ENCODE measurements at places on chromosomes 2 and 18.

DNA sequence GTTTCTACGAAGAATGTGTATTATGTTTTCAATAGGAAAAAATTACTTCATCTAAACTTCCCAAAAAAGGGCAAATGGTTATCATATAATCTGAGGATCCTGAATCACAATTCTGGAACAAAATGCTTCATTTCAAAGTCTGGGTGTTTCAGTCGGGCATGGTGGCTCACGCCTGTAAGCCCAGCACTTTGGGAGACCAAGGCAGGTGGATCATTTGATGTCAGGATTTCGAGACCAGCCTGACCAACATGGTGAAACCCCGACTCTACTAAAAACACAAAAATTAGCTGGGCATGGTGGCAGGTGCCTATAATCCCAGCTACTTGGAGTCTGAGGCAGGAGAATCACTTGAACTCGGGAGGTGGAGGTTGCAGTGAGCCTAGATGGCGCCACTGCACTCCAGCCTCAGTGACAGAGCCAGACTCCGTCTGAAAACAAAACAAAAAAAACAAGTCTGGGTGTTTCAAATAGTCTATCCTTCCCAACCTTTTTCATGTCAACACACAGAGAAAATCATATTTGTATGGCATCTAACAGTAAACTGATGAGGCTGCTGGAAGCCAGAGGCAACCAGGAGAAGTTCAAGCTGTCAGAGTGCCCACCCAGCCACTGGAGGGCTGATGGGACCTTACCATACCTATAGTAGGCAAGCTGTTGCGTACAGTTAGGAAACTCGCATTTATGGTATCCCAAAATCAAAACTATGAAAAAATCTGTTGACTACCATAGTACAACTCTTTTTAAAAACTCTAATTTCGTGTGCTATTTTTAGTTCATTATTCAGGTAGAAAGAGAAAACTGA lies 14.6 kb downstream of the NBAS start:
- peak; percentile 24 for DNase-seq

GRCh38 chr2:5190023-5190422 lies 502.2 kb upstream of the SOX11 start:
- DNase-seq, result no peak

DNA sequence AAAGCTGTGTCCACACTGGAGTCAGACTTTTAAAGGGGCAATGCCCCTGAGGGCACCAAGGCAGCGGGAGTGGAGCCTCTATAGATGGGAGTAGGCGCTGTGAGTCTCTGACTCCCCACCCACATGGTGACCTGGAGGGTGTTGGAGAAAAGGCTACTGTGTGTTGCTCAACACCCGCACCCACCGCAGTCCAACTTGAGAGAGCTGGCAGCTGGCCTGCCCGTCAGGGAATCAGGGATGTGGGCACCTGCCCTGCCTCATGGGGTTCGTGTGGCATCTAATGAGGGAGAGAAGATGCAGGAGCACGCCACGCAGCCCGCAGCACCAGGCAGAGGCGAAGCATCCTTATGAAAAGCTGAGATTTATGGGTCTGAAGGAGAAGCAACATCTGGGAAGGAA lies 84.2 kb downstream of the KLHL29 start:
- DNase-seq, result no peak

- DNase-seq, result no peak
These were observed 48.8 kb downstream of the THUMPD2 start for GRCh38 chr2:39730276-39730675.

- DNase-seq, result no peak
These were observed 117.5 kb downstream of the EPHA4 start for GRCh38 chr2:221454459-221455105.

- peak; percentile 65 for DNase-seq
These were observed 3.1 kb upstream of the MATN3 start for GRCh38 chr2:20015482-20016083.

GRCh38 chr2:98357849-98358248 lies 11.6 kb downstream of the CNGA3 start:
- DNase-seq, result no peak

- DNase-seq, result no peak
These were observed 70.2 kb upstream of the LYPD1 start for GRCh38 chr2:132740081-132740720.

- DNase-seq, result no peak
These were observed 36.7 kb downstream of the EMX1 start for GRCh38 chr2:72953976-72954375.

DNA sequence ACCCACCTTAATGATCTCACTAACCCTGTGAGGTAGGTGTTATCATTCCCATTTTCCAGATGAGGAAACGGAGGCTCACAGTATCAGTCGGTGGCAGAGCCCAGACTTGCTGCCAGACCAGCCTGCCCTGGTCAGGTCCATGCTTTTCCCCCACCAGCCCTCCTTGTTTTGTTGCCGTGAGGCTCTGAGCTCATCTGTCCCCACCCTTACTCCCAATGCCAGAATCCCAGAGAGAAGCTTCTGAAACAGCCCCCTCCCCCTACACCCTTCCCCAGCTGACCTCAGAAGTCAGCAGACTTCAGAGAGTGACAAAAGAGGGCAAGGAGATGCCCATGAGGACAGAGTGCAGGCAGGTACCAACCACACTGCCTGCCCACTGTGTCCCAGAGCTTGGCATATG lies 20.8 kb upstream of the TNS1 start:
- DNase-seq, result no peak

- peak; percentile 73 for DNase-seq
These were observed 577 bp upstream of the TANC1 start for GRCh38 chr2:158967731-158968395.

DNA sequence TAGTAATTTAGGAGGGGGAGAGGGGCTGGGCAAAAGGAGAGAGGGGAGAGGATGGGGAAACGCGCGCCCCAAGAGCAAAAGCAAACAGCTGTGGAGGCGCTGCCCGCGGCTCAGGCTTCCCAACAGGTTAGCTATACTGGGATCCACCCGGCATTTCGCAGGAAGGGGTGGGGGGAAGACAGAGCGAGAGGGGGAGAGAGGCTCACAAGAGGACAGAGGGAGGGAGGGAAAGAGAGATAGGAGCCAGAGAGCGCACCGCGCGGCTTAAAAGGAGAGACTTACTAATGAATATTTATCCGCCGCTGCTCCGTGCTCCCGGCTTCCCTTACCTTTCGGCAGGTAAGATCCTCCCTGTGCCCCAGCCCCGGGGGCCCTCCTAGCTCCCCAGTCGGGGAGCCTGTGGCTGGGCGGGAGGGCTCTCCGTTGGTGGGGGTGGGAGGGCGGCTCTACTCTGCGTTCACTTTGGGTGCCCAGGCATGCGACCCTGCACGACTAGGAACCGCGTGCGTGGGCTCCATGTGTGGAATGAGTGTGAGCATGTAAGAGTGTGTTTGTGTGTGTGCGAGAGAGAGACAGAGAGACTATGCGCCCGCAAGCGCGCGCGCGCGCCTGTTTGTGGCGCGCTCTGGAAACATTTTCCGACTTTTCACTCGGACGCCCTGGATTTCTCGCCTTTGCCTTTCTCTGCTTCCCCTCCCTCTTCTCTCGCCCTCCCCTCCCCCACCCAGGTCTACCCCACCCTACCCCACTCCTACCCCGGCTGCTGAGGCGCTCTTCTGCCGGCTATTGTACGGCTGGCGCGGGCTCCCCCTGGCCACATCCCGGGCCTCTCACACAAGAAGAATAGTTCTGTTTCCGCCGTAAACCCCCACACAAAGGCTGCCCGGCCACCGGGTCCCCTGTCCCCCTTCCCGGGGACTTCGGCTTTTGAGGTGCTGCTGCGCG lies 7.2 kb upstream of the SIX3 start:
- peak; percentile 74 for DNase-seq

DNA sequence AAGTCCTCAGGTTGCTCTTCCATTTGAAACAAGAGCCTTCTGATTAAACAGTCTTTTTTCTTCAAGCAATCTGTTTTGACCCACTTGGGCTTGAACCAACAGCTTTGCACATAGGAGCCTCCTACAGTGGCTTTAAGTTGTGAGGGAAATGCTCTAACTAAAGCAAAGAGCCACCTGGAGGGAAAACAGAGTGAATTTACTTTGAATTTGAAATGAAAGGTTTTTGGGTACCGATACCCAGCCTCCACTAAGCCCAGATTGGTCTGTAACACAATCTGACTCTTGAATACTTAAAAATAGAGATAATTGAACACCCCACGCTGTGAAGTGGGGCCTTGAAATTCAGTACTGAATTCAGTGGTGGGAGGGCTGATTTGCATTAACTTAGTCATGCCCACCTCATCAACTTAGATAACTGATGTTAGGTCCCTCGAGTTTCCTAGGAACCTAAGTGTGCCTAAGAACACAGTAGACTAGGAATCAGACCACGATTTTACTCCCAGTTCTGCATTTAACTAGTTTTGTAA lies 56.3 kb upstream of the ACVR1C start:
- no peak for DNase-seq

- no peak for DNase-seq
These were observed 154.1 kb downstream of the SMAD7 start for GRCh38 chr18:48796491-48797205.

DNA sequence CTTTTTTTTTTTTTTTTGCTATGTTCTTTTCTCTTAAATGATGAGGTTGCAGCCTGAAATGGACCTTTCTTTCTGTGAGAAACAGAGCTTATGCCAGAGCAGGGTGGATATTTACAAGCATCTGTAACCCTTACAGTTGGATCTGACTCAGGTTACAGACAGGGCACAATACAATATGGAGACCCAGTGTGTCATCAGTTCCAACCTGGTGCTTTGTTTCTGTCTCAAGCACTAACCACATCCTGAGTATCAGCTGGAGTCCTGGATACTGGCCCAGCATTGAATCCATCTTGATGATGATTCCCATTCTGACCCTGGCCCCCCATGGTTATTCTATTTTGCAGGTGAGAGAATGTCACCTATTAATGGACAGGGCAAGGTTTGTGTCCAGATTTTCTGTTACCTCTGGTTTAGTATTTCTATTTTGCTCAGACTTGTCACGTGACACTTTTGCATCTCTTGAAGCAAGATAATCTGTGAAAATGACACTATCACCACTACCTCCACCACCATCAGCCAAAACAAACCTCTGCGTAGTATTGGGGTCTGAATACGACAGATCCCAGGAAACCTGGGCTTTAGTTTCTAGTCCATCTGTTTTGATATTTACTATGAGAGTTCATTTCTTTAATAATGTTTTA lies 174.0 kb downstream of the CCDC85A start:
- DNase-seq, result no peak

DNA sequence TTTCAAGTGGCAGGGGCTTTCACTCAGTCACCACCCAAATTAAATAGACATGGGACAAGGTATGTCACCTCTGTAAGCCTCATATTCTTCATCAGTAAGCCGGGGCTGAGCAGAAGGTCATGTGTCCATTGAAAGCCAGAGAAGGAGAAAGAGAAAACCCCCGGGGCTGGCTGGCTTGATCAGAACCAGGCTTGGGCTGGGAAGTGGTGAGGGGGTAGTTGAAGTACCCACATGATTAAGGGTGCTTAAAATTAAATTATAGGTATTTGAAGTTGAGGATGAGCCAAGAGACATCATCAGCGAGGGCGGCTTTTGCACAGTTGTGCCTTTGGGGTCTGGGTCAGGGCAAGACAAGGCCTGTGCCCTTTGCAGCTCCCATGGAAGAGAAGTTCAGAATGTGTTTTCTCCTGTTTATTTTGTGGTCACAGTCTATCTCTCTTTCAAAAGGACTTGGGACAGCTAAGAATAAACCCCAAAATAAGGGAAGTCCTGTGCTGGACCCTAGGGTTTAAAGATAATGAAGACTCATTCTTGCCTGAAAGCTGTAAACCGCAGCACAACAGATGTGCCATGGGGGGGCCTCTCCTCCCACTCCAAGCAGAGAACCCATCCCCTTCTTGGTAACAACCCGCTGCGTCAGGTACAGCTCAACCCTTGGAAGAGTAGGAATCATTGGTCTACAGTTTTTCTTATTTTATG lies 10.7 kb downstream of the DBI start:
- peak; percentile 94 for DNase-seq

- no peak for DNase-seq
These were observed 22.5 kb upstream of the MTA3 start for GRCh38 chr2:42545841-42546390.

DNA sequence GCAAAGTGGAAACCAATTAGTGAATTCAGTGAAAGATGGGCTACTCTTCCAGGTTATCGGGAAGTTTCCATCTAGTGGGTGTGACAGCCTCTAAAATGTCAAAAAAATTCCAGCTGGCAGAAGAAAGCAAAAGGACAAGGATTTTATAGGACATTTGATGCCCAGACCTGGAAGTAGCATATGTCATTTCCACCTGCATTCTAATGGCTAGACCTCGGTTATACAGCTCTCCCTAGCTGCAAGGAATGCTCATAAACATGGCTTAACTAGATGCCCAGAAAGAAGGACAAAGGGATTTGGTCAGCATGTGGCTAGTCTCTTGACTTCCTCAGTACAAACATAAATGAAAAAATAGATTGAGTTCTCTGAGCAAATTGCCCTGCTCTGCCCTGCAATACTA lies 215.4 kb downstream of the NYAP2 start:
- no peak for DNase-seq

DNA sequence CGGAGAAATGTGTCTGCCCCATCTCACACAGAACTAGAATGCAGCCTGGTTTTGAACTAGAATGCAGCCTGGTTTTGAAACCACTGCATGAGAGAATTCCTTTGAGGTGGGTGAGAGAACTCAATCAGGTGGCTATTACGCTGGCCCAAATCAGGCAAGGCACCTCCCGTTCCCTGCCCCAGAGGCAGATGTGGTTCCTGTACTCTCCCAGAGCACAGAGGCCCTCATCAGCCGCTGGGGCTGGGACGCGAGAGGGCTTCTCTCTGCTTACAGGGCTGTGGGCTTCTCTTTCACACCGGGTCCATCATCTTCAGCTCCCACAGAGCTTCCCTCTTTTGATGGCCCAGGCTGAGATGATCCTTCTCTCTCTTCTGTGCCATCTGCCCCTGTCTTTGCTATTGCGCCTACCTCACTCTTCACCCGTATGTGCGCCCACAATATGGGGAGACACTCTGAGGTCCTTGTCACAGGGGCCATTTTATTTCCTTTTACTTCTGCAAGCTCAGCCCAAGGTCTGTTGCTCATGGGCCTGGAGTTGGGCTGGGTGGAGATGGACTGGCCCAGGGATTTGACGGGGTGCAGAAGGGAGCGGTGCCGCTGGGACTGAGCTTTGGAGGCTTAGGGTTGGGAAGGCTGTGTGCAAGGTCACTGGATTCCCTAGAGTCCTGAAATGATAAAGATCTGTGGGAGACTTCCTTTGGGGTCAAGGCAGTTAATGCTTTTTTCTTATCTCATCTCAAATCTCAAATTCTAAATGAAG lies 84.4 kb upstream of the HS6ST1 start:
- peak; percentile 25 for DNase-seq

GRCh38 chr18:23405636-23406035 lies 47.5 kb upstream of the RIOK3 start:
- no peak for DNase-seq

- no peak for DNase-seq
These were observed 29.3 kb upstream of the FOXI3 start for GRCh38 chr2:88481691-88482336.

- DNase-seq, result no peak
These were observed 226.0 kb downstream of the TFCP2L1 start for GRCh38 chr2:121058852-121059558.

- no peak for DNase-seq
These were observed 123.0 kb downstream of the MAP4K4 start for GRCh38 chr2:101820519-101820918.
